Endothelial cell (in vitro differentiated cells): ENCODE measurements at places on chromosomes 5 and 9.

GRCh38 chr9:129665389-129665775 lies at the start of gene PRRX2:
Gene PRRX2, plus strand, starts transcription at chr9:129665647. Its CDS starts 221 bp downstream, at chr9:129665868.
- no peaks in the 10 kb centered on the region for H3K36me3 ChIP-seq
- peak; percentile 51 for DNase-seq
- H3K4me1 ChIP-seq, result peaks cover 4% of the 10 kb centered on the region
- H3K4me3 ChIP-seq, result peak within 1 kb of the TSS; percentile 74

- H3K4me3 ChIP-seq, result no peak overlapping the region
- no peak overlapping the region for H3K27ac ChIP-seq
- H3K4me1 ChIP-seq, result peaks cover 6% of the 10 kb centered on the region
Observed at GRCh38 chr5:151903243-151903653, 21.4 kb downstream of the GLRA1 start.

DNA sequence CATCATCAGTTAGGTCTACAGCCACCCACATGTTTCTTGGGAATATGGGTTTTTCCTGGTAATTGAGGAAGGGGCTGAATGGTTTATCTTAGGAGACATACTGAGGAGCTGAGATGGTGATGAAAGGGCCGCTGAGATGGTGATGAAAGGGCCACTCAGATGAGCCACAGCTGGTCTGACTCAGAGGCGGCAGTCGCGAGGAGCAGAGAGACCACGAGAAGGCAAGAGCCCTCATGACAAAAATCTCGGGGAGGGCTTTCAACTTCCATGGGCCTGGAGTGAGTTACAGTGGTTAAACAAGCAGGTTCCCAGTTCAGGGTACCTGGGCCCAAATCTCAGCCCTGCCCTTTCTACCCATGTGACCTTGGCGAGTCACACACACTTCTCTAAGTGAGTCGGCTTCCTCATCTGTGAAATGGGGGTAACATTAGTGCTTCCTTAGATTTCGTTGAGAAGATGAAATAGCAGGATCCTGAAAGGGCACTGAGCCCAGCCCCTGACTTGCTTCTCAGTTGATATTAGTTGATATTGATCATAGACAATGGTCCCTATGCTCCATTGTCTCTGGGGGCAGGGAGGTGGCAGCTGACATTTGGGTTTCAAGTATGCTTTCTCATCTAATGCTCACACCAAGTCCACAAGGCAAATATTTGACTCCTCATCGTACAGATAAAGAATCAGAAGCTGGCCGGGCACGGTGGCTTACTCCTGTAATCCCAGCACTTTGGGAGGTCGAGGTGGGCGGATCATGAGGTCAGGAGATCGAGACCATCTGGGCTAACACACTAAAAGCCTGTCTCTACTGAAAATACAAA lies 169.5 kb downstream of the RGS3 start:
- H3K27ac ChIP-seq, result peak overlapping the region; percentile 97
- H3K4me3 ChIP-seq, result no peak overlapping the region

GRCh38 chr5:174317256-174317894 lies 271.9 kb downstream of the NSG2 start:
- peaks cover 3% of the 10 kb centered on the region for H3K4me1 ChIP-seq
- H3K4me3 ChIP-seq, result no peak overlapping the region
- H3K36me3 ChIP-seq, result no peaks in the 10 kb centered on the region
- peak; percentile 68 for DNase-seq
- no peak overlapping the region for H3K27ac ChIP-seq

DNA sequence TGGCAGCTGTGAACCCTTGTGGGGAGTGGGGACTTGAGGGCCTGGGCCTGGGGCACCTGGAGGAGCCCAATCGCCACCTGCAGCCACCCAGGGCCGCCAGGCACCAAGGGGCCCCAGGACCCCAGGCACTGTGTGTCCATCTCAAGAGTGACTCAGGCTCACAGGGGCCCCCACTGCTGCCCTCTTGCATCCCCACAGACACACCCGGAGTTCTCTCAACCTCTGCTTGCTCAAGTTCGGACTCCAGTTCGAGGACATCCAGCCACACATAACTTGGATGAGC lies 51.9 kb downstream of the MRPL36 start:
- H3K36me3 ChIP-seq, result no peaks in the 10 kb centered on the region
- H3K27me3 ChIP-seq, result peaks cover 6% of the 10 kb centered on the region
- H3K27ac ChIP-seq, result no peak overlapping the region
- DNase-seq, result no peak
- H3K4me3 ChIP-seq, result no peak overlapping the region

- no peak overlapping the region for H3K27ac ChIP-seq
- H3K4me3 ChIP-seq, result peak overlapping the region; percentile 79
- peaks cover 40% of the 10 kb centered on the region for H3K4me1 ChIP-seq
- peaks cover 38% of the 10 kb centered on the region for H3K27me3 ChIP-seq
- no peak for DNase-seq
- peaks cover 12% of the 10 kb centered on the region for H3K36me3 ChIP-seq
Observed at GRCh38 chr5:123091298-123092222, 2.5 kb downstream of the PRDM6 start.

DNA sequence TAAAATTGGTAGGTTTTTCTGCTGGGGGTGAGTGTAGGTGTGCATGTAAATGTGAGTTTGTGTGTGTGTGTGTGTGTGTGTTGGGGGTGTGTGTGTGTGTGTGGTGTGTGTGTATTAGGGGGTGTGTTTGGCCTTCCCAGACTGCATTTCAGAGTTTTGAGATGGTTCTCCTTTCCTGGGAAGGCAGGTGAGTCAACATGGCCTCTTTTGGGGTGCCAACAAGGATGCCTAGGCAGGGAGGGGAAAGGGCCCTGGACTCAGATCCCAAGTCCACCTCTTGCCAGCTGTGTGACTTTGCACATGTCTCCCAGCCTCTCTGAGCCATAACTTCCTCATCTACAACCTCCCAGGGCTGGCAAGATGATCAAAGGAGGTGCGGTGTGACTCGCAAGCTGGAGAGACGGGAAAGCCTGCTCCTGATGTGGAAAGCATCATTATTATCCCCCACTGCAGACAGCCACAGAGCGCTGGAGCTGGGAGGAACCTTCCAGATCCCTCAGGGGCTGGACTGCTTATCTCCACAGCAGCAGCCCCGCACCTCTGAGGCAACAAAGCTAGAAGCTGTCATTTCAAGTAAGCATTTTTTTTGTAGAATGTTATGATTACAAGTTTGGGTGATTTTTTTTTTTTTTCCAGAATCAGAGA lies 63.5 kb upstream of the TBC1D2 start:
- peaks cover 7% of the 10 kb centered on the region for H3K4me1 ChIP-seq
- no peaks in the 10 kb centered on the region for H3K36me3 ChIP-seq
- H3K27me3 ChIP-seq, result peaks cover 3% of the 10 kb centered on the region
- no peak overlapping the region for H3K27ac ChIP-seq
- H3K4me3 ChIP-seq, result no peak overlapping the region

DNA sequence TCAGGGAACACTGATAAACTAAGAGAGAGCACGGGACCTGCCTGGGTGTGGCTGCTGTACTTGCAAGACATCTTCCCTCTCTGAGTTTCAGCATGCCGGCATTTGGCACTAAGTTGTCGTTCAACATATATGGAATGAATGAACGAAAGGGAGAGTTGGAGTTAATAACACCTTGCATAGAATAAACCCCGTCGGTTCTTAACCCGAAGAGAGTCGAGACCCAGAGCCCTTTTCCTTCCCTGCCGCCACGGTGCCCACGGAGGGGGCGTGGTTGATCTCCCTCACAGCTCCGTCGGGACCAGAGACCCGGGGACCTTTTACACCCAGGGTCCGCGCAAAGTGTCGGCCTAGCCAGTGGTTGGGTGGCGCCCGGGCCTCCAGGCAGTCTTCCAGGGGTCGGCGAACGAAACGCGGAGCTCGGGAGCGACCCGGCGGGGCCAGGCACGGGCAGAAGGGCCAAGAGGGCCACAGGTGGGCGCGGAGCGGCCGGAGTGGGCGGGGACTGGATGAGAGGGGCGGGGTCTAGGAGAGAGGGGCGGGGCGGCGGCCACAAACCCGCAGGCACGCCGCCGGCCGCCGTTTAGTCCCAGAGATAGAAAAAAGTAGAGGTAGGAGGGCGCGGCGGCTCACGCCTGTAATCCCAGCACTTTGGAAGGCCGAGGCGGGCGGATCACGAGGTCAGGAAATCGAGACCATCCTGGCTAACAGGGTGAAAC lies 735 bp upstream of the RPL26L1 start:
- H3K4me3 ChIP-seq, result peak overlapping the region; percentile 100
- peaks cover 7% of the 10 kb centered on the region for H3K36me3 ChIP-seq
- H3K27me3 ChIP-seq, result peaks cover 11% of the 10 kb centered on the region
- peak; percentile 71 for DNase-seq
- peaks cover 14% of the 10 kb centered on the region for H3K4me1 ChIP-seq

DNA sequence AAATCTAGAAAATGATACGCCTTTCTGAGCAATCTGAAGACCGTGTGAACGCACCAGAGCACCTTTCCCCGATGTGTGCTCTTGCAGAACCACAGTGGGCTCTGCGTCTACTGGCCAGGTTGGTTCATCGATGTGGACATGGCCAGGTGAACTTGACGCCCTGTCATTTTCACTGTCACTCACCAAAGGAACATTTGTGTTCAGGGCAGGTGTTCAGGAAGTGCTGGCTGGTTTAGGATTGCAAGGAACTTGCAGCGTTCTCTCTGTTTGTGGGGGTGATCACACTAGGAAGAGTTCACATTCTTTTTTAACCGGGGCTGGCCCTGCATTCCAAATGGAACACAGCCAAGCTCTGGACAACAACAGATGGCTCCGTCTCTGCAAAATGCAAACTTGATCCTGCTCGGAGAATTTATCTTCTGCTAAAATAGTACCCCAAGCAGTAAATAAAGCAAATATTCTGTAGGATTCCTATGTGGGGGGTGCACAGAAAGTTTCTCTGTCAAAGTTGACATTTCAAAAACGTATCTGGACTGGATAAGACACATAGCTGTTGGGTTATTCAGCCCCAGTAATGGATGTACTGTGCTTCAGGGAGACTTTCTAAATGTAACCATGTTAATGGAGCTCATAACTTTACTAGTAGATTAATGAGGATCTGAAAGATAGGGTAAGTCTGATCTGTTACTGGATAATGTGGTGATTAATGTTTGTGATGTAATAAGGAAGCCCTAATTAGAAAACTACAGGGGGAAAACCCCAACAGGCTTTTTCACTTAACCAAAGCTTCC lies 45.7 kb upstream of the FANCC start:
- H3K4me3 ChIP-seq, result no peak overlapping the region
- no peak for DNase-seq
- H3K27ac ChIP-seq, result no peak overlapping the region

- H3K27me3 ChIP-seq, result no peaks in the 10 kb centered on the region
- no peak overlapping the region for H3K27ac ChIP-seq
- no peak overlapping the region for H3K4me3 ChIP-seq
- DNase-seq, result no peak
- no peaks in the 10 kb centered on the region for H3K4me1 ChIP-seq
Observed at GRCh38 chr5:39558541-39558940, 133.8 kb upstream of the DAB2 start.

- peaks cover 2% of the 10 kb centered on the region for H3K27me3 ChIP-seq
- no peaks in the 10 kb centered on the region for H3K36me3 ChIP-seq
- no peak for DNase-seq
- no peak overlapping the region for H3K27ac ChIP-seq
- peaks cover 3% of the 10 kb centered on the region for H3K4me1 ChIP-seq
Observed at GRCh38 chr9:17003576-17004240, 131.1 kb upstream of the CNTLN start.

- H3K27me3 ChIP-seq, result no peaks in the 10 kb centered on the region
- H3K36me3 ChIP-seq, result no peaks in the 10 kb centered on the region
- peaks cover 4% of the 10 kb centered on the region for H3K4me1 ChIP-seq
- no peak overlapping the region for H3K4me3 ChIP-seq
- no peak overlapping the region for H3K27ac ChIP-seq
- peak; percentile 44 for DNase-seq
Observed at GRCh38 chr5:79878721-79879336, 112.2 kb downstream of the MTX3 start.

- no peak for DNase-seq
- H3K27me3 ChIP-seq, result peaks cover 15% of the 10 kb centered on the region
- no peak overlapping the region for H3K4me3 ChIP-seq
- H3K4me1 ChIP-seq, result peaks cover 3% of the 10 kb centered on the region
Observed at GRCh38 chr9:37001459-37001858, 32.6 kb downstream of the PAX5 start.

- H3K27ac ChIP-seq, result no peak overlapping the region
- H3K27me3 ChIP-seq, result peaks cover 6% of the 10 kb centered on the region
- no peak for DNase-seq
Observed at GRCh38 chr9:3177936-3178335, 334.0 kb upstream of the PUM3 start.

DNA sequence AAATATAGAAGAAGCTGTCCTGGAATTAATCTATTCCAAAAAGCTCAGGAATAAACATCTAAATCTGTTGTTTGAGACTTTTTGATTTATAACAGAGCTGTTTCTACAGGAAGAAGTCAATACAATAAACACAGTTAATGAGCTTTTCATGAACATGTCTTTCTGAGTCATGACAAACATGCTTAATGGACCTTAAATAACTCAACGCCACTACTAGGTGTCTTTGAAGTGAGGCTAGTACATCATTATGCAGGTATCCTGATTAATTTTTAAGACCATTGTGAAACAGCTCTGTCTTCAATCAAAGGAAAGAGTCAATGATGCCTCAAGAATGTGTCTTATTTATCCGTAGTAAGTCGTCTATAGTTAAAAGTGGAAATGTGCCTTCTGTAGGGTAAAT lies 131.6 kb downstream of the GABRB2 start:
- H3K4me1 ChIP-seq, result no peaks in the 10 kb centered on the region
- no peak overlapping the region for H3K4me3 ChIP-seq
- no peak overlapping the region for H3K27ac ChIP-seq
- no peaks in the 10 kb centered on the region for H3K36me3 ChIP-seq

- no peaks in the 10 kb centered on the region for H3K4me1 ChIP-seq
- H3K27me3 ChIP-seq, result no peaks in the 10 kb centered on the region
- H3K4me3 ChIP-seq, result no peak overlapping the region
- H3K36me3 ChIP-seq, result no peaks in the 10 kb centered on the region
- DNase-seq, result no peak
Observed at GRCh38 chr5:94992325-94992724, 292.6 kb downstream of the MCTP1 start.

GRCh38 chr9:129558063-129558550 lies 62.8 kb downstream of the C9orf50 start:
- H3K36me3 ChIP-seq, result no peaks in the 10 kb centered on the region
- H3K4me1 ChIP-seq, result peaks cover 28% of the 10 kb centered on the region
- H3K27ac ChIP-seq, result peak overlapping the region; percentile 70
- H3K4me3 ChIP-seq, result no peak overlapping the region

DNA sequence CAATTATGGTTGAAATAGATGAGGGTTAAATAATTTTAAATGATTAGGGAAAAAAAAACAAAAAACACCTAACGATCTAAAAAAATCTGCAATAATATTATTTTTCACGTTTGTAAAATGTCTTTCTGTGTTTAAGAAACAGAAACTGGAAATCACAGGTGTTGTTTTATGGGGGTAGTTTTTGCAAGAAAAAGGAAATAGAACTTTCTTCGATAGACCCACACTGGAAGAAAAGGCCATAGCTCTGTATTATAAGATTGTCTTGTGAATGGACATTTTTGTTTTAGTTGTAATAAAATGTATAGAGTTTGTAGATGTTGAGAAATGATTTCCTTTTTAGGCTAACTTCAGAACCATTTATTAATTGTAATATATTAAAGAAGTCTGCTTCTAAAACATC lies 5.5 kb downstream of the CSNK1G3 start:
- no peaks in the 10 kb centered on the region for H3K27me3 ChIP-seq
- H3K4me3 ChIP-seq, result no peak overlapping the region
- H3K36me3 ChIP-seq, result no peaks in the 10 kb centered on the region
- peaks cover 35% of the 10 kb centered on the region for H3K4me1 ChIP-seq
- H3K27ac ChIP-seq, result peak overlapping the region; percentile 72

- no peaks in the 10 kb centered on the region for H3K36me3 ChIP-seq
- peaks cover 10% of the 10 kb centered on the region for H3K4me1 ChIP-seq
Observed at GRCh38 chr9:79131246-79131774, 440.5 kb upstream of the TLE4 start.
